ENCODE measurements at places on chromosomes 16 and 17.

- peak; percentile 92 for DNase-seq
These were observed 51.7 kb upstream of the MTSS2 start for GRCh38 chr16:70737377-70738082.

DNA sequence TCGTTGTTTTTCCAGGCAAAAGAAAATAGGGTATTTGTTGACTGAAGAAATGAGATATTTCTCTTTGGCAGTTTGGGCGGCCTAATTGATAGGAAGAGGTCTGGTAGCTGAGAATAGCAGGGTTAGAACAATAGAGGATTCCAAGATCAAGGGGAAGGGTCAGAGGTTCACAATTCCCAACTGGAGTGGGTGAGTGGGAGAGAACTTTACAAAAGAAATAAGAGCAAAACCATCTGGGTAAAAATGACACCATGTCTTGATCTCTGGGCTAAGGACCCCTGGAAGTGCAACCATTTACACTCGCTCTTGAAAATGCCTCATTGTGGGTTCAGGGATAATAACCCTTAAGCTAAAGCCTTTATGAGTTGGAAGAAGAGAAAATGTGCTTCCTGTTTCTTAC lies 180.5 kb downstream of the CDH13 start:
- no peak for DNase-seq

DNA sequence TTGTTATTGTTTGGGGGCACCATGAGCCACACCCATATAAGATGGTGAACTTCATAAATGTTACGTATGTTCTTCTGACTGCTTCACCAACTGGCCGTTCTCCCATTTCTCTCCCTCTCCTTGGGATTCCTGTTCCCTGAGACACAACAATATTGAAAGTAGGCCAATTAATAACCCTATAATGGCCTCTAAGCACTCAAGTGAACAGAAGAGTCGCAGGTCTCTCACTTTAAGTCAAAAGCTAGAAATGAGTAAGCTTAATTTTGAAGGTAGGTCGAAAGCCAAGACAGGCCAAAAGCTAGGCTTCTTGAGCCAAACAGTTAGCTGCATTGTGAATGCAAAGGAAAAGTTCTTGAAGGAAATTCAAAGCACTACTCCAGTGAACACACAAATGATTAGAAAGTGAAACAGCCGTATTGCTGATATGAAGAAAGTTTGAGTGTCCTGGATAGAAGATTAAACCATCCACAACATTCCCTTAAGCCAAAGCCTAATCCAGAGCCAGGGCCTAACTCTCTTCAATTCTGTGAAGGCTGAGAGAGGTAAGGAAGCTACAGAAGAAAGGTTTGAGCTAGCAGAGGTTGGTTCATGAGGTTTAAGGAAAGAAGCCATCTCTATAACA lies 25.8 kb downstream of the HLF start:
- no peak for DNase-seq

DNA sequence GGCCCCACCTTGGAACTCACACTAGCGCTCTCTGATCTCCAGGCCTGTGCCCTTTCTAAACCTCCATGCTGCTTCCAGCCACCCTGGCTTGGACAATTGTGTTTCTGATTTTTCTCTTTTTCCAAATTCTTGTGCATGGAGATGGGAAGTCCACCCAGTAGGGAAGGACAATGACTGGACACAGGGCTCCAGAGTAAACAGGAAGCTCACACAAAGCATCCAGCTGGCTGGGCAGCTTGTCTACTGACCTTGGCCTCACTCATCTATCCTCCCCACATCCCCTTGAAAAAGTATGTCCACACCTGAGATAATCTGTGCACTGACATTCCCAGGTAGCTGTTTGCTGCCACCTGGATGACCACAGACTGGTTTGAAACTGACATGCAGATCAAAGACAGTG lies 331.2 kb upstream of the MAF start:
- no peak for DNase-seq

DNA sequence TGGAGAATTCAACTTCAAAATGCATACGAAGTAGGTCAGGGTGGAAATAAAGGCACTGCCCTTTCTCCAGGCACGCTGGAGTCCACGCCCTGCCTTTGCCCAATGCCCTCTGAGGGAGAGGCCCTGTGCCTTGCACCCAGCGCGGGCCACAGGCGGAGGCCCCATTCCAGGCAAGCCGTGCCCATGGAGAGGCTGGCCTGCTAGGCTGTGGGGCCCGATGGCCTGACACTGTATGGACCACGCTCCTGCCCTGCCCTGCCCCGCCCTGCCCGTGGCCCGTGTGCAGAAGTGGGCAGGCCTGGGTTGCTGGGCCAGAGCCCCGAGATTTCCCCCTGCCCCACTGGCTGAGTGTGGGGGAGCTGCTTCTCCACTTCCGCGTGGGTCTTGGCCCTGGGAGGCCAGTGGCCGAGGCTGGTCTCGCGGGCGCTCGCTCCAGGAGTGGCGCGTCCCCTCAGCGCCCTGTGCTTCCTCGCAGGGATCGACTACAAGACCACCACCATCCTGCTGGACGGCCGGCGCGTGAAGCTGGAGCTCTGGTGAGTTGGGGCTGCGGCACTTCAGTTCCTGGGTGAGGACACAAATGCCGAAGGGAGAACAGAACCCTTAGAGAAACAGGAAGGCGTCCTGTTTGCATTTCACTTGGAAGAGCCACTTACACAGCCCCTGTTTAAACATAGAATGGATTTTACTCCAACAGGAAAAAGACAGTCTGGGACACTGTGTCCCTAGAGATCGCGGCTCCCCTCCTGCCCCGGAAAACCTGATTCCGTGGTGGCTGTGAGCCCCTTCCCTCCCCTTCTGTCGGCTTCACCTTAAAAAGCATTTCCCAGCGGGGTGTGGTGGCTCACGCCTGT lies 13.8 kb upstream of the WFIKKN1 start:
- DNase-seq, result no peak

DNA sequence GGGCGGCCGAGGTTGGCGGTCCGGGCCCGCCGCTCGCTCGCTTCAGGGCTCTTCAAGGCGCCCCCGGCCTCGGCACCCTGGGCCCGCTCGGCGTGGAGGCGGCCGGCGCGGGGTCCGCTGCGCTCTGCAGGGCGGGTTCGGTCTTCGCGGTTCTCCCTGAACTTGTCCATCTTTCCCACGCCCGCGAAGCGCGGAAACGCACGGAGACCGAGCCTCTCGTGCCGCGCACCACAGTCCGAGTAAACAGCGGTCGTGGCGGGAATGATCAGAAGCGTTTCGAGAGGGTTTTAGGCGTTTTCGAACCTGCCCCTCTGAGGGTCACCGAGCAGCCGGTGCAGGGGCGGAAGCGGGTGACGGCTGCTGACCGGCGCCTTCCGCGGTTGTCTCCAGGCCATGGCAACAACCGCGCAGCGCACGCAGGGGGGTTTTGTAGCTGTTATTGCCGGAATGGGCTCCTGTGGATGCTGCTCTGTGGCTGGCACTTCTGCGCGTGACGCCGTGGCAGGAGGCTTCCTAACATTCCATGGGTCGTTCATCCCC lies 414 bp downstream of the NARF start:
- DNase-seq, result no peak

DNA sequence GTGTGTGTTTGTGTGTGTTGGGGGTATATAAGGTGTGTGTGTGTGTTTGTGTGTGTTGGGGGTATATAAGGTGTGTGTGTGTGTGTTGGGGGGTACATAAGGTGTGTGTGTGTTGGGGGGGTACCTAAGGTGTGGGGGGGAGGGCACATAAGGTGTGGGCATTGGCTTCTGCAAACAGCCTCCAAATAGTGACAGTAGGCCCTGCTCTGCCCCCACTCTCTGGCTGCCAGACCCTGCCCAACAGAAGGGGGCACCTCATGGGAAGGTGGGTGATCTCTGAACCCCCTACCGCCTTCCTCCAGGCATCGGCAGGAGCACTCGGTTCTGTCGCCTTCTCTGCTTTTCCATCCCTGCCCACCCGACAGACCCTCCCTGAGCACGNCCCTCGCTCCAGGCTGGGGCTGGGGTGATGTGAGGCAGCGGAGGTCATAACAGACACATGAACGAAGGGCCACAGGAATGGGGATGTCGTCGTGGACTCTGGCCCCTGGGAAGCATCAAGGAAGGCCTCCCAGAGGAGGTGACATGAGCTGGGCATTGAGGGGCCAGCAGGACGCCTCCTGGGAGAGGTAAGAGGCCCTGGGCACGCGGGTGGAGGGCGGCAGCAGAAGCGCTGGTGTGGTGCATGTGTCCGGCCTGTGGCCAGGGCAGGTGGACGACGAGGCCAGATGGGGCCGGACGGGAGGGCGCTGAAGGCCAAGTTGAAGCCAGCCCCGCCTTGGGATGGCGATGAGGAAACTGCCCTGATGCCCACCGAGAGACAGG lies 136.6 kb upstream of the RPH3AL start:
- no peak for DNase-seq

DNA sequence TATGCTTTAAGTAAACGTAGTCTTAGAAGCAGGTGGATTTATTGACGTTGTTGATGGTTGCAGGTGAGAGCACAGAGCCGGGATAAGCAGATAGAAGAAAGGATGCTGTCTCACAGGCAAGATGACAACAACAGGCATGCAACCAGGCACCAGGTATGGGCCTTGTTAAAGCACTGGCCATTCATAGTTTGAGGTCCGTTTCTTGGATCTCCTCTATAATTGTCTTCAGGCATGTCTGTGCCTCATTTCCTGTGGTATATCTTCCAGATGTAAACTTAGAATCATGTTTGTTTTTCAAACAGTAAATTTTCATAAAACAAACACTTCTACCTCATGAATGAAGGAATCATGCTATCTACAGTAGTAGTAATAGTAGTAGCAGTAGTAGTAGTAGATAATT lies 20.6 kb downstream of the KAT7 start:
- DNase-seq, result no peak

GRCh38 chr17:42891539-42892152 lies 9.0 kb upstream of the G6PC1 start:
- DNase-seq, result peak; percentile 59

DNA sequence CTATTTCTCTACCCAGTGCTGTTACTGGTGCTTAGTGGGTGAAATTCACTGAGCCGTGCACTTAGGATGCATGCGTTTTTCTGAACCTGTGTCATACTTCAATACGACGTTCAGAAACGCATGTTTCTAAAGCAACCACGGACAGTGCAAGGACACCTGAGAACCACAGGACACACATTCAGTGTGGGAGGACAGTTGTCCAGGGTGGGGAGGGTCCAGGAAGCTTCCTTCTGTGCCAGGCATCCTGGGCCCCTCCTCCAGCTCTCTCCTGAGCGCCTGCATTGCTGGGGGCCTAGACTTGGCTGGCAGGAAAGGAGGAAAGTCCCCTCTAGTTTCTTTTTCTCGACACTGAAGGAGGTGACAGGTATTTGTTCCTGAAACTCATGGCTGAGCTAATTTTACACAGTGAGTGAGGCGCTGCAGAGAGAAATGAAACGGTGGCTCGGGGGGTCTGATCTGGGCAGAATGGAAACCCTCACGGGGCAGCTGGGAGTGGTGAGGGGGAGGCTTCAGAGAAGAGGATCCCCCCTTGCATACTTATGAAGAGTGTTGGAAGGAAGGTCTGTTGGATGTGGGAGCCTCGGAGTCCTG lies 89.9 kb downstream of the IRF8 start:
- DNase-seq, result no peak

- DNase-seq, result no peak
These were observed 53.6 kb downstream of the N4BP1 start for GRCh38 chr16:48556243-48556912.

- no peak for DNase-seq
These were observed 313.4 kb downstream of the CDH11 start for GRCh38 chr16:64808474-64808873.

GRCh38 chr17:29747660-29748059 lies 124.9 kb upstream of the CORO6 start:
- no peak for DNase-seq

DNA sequence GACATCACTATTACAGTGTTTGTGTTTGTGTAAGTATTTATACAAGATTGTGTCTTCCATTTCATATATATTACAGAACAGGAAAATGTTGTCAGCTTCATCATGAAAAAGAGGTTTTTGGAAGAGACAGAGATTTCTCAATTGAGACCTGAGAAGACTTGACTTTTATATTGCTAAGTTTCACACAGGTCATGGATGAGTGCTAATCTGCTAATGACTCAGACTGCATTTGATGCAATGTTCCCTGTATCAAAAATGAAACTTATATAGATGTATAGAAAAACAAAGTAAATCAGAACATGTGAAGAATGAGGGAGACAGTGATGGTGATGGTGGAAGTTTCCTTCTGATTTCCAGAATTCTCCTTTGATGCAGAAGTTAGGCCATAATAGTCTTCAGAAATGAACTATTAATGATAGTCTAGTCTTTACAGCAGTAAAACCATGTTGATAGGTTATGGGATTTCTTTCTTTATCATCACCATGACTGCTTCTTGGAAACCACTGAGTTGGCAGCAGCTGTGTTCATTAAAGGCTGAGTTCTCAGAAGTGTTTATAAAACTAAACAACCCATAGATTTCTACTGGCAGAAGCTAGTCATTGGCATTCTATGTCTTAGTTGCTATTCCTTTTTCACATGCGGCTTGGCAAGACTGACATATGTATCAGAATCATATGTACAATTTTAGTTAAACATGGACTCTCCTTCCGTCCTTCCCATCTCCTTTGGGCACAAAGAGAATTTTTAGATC lies 56.1 kb downstream of the PCTP start:
- no peak for DNase-seq

GRCh38 chr17:60639019-60639330 lies 38.7 kb upstream of the BCAS3 start:
- no peak for DNase-seq

- DNase-seq, result no peak
These were observed 14.0 kb downstream of the TMEM92 start for GRCh38 chr17:50288306-50288705.

GRCh38 chr16:11020792-11021551 lies 76.6 kb downstream of the CLEC16A start:
- DNase-seq, result no peak

- DNase-seq, result peak; percentile 94
These were observed 42.3 kb downstream of the FZD2 start for GRCh38 chr17:44599298-44600175.

GRCh38 chr17:78472035-78472905 lies 93.8 kb downstream of the PGS1 start:
- no peak for DNase-seq

- no peak for DNase-seq
These were observed 30.1 kb downstream of the HOXB1 start for GRCh38 chr17:48500435-48501426.

DNA sequence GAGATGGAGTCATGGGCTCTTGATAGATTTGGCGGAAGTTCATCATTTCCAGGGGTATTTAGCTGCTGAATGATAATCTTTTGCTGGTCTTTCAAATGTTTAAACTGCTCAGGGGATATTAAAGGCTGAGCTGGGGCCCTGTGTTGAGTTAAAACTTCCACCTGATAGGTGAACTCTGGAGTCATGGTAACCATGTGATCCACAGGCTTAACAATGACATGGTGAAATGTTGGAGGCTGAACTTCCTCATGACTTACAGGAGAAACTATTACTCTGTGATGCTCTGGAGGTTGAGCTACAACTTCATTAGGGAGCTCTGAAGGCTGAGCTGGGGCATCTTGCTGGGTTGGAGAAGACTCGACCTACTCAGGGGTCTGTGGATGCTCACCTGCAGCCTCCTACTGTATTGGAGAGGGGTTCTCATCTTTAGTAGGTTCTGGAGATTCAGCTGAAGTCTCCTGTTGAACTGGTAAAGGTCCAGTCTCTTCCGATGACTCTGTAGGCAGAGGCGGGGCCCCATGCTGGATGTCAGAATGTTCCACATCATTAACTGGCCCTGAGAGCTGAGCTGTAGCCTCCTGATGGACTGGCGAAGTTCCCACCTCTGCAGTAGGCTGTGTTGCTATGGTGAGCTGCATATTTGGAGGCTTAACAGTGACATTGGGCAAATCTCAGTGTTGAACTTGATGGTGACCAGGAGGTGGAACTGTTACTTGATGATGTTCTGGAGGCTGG lies 24.2 kb downstream of the RDM1 start:
- DNase-seq, result no peak

- DNase-seq, result no peak
These were observed 272.8 kb upstream of the KCNJ16 start for GRCh38 chr17:69802045-69802740.
